ENCODE measurements at places on chromosomes 2 and 18.

- no peak for DNase-seq
Measured at GRCh38 chr2:52402128-52402527, 1365.5 kb upstream of the CHAC2 start.

- no peak for DNase-seq
Measured at GRCh38 chr2:159272156-159272555, 14.3 kb downstream of the WDSUB1 start.

- no peak for DNase-seq
Measured at GRCh38 chr2:8438996-8439395, 242.9 kb upstream of the ID2 start.

DNA sequence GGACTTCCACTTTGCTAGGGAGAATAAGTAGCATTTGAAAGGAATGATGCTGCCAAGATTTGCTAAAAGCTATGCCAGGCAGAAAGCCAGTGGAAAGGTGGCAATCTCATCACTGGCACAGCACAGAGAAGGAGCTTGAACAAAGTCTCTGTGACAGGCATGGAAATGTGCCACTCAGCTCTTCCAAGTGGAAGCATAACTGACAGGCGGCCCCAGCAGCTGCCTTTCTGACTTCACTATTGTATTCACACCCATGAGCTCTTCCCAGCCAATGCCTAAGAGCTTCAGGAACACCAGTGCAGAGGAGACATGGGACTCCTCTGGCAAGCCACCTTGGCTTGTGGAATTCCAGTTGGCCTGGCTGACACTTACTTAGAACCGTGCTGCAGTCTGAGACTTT is 134.6 kb upstream of the REG3G start:
- no peak for DNase-seq

DNA sequence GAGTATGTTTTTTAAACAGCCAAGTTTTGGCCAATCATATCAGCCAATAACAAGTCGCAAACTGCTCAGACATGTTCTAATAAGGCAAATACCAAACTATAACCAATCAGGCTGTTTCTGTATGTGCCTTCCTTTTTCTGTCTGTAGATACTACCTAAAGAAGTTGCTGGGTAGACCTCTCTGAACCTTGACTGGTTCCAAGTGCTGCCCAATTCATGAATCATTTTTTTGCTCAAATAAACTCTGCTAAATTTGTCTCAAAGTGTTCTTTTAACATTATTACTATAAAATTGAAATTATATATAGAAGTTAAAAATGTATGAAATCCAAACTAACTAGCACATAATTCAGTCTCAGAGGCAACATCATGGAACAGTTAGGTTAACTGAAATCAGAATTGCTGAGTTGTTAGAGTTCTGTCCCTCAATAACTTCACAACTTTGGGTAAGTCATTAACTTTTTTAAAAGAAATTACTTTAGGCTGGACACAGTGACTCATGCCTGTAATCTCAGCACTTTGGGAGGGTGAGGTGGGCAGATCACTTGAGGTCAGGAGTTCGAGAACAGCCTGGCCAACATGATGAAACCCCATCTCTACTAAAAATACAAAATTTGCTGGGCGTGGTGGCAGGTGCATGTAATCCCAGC is 4.9 kb upstream of the TTC21B start:
- no peak for DNase-seq

GRCh38 chr2:152600051-152600657 is 117.1 kb downstream of the PRPF40A start:
- no peak for DNase-seq

DNA sequence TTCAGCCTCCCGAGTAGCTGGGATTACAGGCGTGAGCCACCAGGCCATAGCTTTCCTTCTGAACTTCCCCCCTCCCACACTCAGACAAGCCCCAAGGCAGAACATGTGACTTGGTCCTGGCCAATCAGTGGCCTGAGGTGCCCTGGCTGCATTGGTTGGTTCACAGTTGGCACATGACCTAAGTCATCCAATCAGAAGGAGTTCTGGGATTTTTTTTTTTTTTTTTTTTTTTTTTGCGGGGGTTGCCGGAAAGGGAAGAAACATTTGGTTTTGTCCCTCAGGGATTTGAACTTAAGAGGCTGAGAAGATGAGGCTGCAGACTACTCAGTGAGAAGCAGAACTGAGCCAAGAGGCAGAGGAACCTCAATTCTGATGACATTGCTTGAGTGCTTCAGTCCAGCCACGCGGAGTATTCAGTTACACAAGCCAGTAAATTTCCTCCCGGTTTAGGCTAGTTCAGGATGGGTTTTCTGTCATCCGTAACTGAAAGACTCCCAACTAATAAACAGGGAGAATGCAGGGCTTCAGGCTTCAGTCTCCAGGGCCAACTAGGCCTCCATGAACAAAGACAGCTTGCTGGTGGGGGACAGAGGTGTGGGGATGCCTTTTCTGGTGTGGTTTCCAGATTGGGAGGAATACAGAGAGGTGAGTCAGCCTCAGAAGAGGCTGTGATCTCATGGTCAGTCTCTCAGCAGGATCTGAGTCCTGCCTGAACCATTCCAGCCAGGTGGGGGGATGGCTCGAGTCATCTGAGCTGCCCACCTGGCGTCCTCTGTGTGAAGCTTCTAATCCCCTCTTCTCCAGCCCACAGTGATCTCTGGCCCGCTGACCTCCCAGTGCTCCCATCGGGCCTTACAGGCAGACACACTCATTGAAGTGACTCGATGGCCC is 9.2 kb downstream of the PTMA start:
- DNase-seq: no peak

- no peak for DNase-seq
Measured at GRCh38 chr2:235909358-235909757, 258.8 kb downstream of the GBX2 start.

GRCh38 chr2:88866756-88867155 is 175.3 kb downstream of the RPIA start:
- peak; percentile 80 for DNase-seq

Measured in Kasumi-1 (cell line).